ENCODE measurements at places on chromosomes 7 and 10.
A peak's percentile ranks its signal among the peaks of the same experiment; 100 is the strongest.

GRCh38 chr10:93166134-93166533 lies 92.4 kb downstream of the CYP26A1 start:
- DNase-seq: no peak

DNA sequence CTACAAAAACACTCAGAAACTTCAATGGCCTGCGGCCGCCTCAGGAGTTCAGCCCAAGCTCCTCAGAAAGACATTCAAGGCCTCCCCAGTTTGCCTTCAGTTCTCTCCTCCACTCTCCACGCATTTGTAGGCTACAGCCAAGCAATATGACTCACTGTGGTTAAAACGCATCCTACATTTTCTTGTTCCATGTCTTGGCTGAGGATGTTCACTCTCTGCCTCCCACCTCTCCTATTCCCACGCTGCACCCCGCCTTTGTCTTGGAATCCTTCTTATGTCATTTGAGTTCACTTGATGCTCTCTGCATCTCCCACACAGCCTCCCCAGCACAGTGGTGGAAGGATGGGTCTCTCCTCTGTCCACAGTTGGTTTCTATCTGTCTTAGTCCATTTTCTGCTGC lies 184.8 kb downstream of the NPSR1 start:
- peak; percentile 51 for DNase-seq

DNA sequence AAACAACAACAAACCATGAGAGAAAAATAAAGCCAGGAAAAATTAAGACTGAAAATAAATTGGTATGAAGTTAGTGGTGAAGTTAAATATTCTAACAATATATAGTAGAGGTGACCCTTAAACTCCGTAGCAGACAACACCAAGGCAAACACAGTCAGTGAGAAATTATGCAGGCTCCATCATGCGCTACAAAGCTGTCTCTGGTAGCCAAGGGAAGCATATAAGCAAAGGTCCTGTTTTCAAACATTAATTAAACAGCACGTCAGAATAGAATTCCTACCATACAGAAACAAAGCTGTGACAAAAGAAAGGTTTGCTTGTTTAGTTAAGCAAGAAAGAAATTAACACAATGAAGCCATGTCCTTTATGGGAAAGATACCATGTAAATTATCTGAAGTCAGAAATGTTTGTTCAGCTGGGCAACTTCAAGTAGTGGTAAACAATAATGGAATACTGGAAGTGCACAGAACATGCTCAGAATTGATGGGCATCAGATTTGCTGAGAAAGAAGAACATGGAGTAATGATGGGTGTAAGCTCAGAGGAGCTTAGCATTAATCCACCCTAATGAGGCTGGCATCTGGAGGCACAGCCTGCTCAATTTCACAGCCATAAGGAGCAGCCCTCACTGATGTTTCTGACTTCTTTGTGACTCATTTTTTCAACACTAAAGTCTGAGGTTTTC lies 75.7 kb downstream of the IGF2BP3 start:
- no peak for DNase-seq

GRCh38 chr10:16816171-16816570 lies 1.1 kb downstream of the RSU1 start:
- no peak for DNase-seq

GRCh38 chr10:117539361-117539773 lies 3.2 kb upstream of the EMX2 start:
- DNase-seq: no peak

DNA sequence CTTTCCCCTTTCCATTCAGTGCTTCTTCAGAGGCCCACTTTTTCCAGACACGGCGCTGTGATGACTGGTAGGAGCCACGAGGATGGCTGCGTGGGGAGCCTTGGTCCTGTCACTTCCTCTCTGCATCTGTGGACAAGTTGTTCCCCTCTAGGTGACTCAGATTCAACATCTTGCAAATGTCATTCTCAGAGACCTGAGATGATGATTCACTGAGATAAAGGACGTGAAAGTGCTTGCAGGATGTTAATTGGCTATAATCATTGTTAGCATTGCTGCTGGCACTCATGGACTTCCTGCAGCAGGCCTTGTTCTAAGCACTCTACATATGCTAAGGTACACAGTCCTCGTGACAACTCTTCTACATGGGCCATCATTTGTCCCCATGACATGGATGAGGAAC lies 489.8 kb upstream of the ZMIZ1 start:
- no peak for DNase-seq

DNA sequence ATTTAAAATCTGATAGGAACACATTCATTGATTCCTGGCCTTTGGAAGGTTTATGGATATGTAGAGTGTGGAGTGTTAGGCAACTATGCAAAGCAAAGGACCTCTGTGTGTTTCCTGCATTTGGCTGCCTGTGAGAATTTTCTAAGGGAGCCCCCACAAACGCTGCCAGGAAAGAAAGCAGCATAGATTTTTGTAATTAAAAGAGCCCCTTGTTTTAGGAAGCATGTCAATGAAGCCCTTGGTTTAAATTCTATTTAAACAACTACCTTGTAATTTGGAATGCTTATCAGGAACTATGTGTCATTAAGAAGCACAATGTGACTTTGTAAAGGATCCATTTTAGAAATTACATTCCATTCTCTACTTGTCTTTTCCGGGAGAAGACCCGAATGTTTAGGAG lies 742.5 kb downstream of the NXPH1 start:
- no peak for DNase-seq

GRCh38 chr10:27285093-27285492 lies 44.5 kb upstream of the ACBD5 start:
- peak; percentile 1 for DNase-seq

DNA sequence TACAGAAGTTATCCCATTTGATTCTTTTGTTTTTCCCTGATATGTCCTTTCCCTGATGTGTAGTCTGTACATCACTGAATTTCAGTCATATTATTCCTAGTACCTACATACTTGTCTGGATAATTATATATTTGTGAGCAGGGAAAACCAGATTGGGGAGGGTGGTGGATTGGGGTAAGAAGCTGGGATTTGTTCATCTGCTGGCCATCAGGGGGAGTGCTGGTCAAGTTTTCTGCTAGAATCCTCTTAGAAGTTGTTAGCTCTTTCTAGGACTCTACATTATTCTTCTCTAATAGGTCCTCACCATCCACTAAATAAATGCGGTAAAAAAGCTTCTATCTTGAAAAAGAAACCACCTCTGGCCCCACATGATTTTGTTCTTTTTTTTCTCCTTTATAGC lies 232.7 kb upstream of the TAC1 start:
- no peak for DNase-seq

DNA sequence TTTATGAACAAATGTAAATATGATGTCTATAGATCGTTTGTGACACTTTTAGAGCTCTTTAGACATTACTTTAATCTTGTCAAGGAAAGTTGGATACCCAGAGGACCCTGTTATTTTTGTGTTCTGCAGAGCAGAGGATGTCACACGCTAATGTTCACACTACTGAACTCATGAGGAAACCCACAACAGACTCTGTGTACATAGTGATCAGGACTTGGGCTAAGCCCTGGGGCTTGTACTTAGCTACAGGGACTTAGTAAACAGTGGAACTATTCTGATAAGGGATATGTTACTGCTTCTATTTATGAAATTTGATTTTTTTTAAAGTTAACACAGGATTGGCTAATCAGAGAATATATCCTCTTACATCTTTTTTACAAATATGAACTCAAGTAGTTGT lies 36.1 kb upstream of the ZNF518A start:
- DNase-seq: no peak

- DNase-seq: peak; percentile 85
These were observed 165.0 kb downstream of the BAMBI start for GRCh38 chr10:28842321-28842720.
